PC-9 (cell line): ENCODE measurements at places on chromosomes 11 and 22. TPM values are rescaled to one million over a fixed set of nuclear protein-coding genes. Genes with fewer than 3 reads are reported as not detected.

- no peak overlapping the region for H3K4me3 ChIP-seq
- no peaks in the 10 kb centered on the region for H3K36me3 ChIP-seq
- peaks cover 69% of the 10 kb centered on the region for H3K27me3 ChIP-seq
- H3K27ac ChIP-seq = no peak overlapping the region
These were observed 118.2 kb upstream of the KIRREL3 start for GRCh38 chr11:127118811-127119210.

- no peak for DNase-seq
- no peaks in the 10 kb centered on the region for H3K36me3 ChIP-seq
- no peak overlapping the region for H3K27ac ChIP-seq
- no peaks in the 10 kb centered on the region for H3K27me3 ChIP-seq
These were observed 6.8 kb upstream of the DEUP1 start for GRCh38 chr11:93323747-93324146.

RFPL2 gene
- total RNA-seq = not detected in 2 replicates

KCNJ11 gene
- 0.26 and 0.93 TPM in 2 replicates for total RNA-seq

KCTD14 gene
- total RNA-seq = 12.0 and 21.3 TPM in 2 replicates
